ENCODE measurements at places on chromosomes 13 and 19.

GRCh38 chr13:114132419-114133121 lies at the start of gene RASA3:
RASA3 (minus strand) TSS chr13:114132623; CDS start chr13:114132489, 134 bp downstream.
- DNase-seq = peak; percentile 87

DNA sequence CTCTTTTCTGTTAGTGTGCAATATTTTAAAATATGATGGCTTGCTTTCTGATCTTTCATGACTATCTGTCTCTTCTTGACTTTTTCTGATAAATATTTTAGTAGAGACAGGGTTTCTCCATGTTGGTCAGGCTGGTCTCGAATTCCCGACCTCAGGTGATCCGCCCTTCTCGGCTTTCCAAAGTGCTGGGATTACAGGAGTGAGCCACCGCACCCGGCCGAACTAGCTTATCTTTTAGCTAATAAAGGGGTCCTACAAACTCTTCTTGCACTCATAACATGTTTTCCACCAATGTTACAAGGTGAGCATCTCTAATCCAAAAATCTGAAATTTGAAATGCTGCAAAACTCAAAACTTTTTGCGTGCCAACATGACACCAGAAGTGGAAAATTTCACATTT lies 535.2 kb upstream of the PCDH20 start:
- no peak for DNase-seq

- no peak for DNase-seq
These were observed 38.5 kb downstream of the DPF1 start for GRCh38 chr19:38185562-38185961.

DNA sequence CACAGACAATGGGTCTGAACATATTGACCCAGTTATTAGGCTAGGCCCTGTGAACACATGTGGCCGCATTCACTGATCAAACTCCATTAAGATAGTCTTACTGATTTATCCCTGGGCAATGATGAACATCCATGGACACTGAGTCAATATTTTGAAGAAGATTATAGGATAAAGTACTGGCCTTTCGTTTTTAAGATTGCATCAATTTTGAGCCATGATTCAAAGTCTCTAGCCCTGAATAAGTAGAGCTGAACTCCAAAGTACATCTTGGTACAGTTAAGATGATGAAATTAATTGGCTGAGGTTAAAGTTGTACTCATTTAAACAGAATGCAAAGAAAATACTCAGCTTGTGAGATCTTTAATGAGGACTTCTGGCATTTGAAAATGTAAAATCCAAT lies 1581.9 kb downstream of the EFNB2 start:
- no peak for DNase-seq

- no peak for DNase-seq
These were observed 6.0 kb downstream of the ERVV-1 start for GRCh38 chr19:53019684-53020083.

- DNase-seq = no peak
These were observed 1.6 kb upstream of the RGL3 start for GRCh38 chr19:11420429-11421370.

GRCh38 chr13:77306458-77306857 lies 20.4 kb downstream of the MYCBP2 start:
- no peak for DNase-seq

DNA sequence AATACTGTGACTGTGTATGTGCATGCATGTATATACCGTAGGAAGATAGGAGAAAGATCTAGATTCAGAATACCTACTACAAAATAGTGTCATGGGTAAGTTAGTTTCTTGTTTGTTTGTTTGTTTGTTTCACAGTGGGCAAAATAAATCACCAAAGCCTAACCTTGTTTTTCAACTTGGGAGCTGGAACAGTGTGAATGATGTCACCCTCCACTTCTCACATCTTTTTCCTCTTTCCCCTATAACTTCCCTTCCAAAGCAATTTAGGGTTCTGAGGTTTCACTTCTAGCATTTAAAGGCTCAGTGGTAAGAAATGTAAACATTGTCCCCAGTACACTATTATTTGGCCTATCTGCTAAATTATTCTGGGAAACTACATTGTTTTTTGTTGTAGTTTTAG lies 5.4 kb downstream of the KCTD4 start:
- DNase-seq = no peak

GRCh38 chr13:26589226-26589625 lies 31.7 kb downstream of the WASF3 start:
- DNase-seq = no peak

- no peak for DNase-seq
These were observed 478.1 kb downstream of the KLF5 start for GRCh38 chr13:73536865-73537264.

GRCh38 chr19:48815870-48816501 lies 5.2 kb upstream of the BCAT2 start:
- DNase-seq = no peak

- no peak for DNase-seq
These were observed 6.9 kb downstream of the UBE2L5 start for GRCh38 chr13:30429235-30429634.

Measured in T47D (cell line).